A172 (cell line): ENCODE measurements at places on chromosomes 1 and 21.

DNA sequence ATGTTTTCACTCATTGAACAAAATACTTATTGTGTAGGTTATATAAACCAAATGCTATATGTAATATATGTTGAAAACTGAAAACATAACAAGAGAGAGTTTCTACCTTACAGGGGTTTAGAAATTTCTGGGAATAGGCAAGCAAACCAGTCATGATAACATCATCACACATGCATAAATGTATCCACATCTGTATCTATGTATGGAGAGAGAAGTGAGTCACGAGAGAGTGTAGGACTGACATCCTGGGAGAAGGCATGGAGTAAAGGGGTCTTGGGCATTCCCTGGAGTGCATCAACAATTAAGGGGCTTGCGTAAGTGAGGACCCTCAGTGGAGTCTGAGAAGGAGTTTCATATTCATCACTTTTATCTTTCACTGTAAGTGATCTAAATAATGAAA lies 65.5 kb downstream of the PCNX2 start:
- no peak for DNase-seq

DNA sequence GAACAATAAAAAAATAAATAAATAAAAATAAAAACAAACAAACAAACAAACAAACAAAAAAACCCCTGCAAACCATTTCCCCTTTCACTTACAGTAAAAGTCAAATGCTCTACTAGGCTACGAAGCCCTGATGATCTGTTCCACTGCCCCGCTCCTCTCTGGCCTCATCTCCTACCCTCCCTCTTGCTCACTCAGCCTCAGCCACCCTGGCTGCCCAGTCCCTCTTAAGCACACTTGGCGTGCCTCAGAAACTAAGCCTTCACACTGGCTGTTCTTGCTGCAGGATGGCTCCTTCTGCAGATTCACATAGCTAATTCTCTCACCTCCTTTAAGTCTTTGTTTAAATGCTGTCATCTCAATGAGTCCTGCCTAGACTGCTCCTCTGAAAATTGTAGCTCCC lies 30.8 kb upstream of the UHMK1 start:
- no peak for DNase-seq

DNA sequence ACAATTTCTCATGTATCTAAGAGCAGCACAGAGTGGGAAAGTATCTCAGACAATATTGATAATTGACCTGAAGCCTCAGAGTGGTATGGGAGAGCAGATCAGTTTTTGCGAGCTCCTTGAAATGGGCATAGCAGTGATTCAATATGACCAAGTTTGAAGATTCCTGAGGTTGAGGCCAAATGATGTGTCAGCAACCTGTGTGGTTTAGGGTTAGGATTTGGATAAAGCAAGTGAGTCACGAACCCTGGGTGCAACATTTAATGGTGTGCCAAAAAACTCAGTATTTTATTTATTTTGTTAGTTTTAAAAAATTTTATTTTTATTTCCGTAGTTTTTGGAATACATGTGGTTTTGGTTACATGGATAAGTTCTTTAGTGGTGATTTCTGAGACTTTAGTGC lies 92.5 kb upstream of the C21orf91 start:
- no peak for DNase-seq

DNA sequence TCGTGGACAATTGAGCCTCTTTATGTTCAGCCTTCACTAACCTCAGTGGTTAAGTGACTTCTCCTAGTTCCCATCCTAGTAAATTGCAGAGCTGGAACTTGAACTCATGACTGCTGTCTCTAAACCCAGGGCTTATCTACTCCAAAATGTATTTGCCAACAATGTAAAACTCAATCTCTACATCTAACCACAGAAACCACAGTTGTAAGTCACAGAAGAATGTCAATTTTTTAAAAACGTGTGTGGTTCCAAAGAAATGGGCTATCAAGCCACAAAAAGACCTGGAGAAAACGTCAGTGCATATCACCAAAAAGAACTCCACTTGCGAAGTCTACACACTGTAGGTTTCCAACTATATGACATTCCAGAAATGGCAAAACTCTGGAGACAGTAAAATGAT lies 172.6 kb upstream of the HMCN1 start:
- DNase-seq = peak; percentile 70

DNA sequence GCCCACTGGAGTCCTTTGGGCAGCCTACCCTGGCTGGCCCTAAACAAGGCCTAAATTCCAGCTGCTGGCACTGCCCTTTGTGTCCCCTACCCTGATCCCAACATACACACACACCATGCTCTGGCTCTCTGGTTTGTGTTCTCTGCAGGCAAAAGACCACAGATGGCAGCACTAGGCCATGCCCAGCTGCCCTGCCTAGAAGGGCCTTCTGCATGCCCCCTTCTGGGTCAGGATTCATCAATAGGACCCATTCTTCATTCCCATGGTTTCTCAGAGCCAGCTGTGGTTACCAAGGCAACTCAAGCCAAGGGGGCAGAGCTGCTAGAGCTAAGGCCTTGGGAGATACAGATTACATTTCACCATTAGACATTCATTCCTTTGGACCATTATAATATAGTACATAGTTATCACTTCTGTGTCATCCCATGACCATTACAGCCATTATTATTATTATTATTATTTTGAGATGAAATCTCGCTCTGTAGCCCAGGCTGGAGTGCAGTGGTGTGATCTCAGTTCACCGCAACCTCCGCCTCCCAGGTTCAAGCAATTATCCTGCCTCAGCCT lies 17.5 kb downstream of the ASAP3 start:
- DNase-seq = no peak

GRCh38 chr1:154784416-154784815 lies 85.7 kb downstream of the KCNN3 start:
- no peak for DNase-seq

DNA sequence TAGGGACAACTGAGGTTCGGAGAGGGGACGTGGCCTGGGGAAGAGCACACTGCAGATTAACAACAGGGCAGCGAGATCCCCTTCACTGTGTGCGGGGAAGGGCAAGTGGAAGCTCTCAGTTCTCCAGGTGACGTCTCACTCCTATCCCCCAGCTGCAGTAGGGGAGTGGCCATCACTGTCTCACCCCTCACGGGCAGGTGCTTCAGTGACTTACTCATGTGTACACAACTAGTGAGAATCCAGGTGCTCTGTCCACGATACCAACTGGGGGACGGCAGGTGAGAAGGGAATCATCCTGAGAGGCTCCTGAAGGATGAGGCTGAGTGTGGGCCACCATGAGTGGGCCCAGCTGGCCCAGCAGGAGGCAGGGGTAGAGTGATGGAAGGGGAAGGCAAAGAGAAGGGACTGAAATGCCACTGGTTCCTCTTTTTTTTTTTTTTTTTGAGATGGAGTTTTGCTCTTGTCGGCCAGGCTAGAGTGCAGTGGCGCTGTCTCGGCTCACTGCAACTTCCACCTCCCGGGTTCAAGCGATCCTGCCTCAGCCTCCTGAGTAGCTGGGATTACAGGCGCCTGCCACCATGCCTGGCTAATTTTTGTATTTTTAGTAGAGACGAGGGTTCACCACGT lies 25.9 kb downstream of the RHBG start:
- no peak for DNase-seq
